ENCODE measurements at places on chromosomes 7 and 10.

- DNase-seq: no peak
Measured at GRCh38 chr10:103877861-103878260, 22.5 kb upstream of the SH3PXD2A start.

- peak; percentile 74 for DNase-seq
Measured at GRCh38 chr7:131105799-131106680, 221.6 kb upstream of the MKLN1 start.

DNA sequence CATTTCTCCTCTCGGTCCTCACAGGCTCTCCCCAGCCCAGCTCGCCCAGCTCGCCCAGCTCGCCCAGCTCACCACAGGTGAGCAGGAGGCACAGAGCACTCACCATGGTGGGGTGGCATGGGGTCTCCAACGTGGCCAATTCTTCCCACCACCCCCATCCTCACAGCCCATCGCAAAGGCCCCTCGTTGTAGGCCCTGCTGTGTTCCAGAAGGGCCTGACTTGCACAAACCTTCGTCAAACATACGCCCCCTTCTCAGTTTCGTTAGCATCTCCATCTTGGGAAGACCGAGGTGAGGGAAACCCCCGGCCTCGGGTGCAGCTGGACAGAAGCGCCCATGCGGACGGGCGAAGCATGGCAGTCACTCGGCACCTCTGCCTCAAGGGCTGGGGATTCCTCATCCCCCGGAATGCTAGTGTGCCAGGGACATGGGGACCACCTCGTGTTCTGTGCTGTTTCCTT, 304.6 kb downstream of the TNS3 start:
- no peak for DNase-seq

DNA sequence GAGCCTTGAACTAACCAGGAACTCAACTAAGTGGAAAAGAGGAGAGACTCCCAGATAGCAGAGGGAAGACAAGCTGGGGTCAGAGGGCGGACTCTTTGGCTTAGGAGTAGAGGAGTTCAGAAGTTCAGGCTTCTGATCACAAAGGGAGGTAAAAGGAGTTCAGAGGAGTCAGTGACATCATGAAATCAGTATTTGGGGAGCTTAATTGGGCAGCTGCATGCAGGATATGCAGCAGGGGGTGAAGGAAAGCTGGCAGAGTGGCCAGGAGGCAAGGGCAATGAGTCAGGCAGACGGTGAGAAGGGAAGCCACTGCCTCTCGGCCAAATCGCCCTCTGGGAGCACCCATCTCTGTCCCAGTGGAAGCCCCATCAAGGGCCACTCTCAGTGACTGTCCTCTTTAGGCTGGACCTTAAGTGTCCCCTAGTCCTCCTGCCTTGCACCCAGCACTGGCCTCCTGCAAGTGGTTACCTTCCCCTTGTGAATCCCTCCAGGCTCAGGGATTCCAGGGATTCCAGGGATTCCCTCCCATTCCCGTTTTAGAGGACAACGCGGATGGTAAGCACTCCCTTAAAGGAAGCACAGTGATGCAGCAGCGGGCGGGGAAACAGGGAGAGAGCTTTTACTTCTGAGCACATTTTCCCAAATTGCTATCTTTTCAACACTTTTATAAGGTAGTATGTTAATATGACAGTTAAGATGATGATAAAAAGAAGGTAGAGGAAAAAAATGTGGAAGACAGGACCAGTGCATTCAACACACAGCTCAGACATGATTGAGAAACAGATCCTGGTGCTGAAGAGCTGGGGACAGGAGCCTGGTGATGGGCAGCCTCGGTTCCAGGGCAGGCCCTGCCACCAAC, 72.6 kb downstream of the KCNMA1 start:
- DNase-seq: no peak

DNA sequence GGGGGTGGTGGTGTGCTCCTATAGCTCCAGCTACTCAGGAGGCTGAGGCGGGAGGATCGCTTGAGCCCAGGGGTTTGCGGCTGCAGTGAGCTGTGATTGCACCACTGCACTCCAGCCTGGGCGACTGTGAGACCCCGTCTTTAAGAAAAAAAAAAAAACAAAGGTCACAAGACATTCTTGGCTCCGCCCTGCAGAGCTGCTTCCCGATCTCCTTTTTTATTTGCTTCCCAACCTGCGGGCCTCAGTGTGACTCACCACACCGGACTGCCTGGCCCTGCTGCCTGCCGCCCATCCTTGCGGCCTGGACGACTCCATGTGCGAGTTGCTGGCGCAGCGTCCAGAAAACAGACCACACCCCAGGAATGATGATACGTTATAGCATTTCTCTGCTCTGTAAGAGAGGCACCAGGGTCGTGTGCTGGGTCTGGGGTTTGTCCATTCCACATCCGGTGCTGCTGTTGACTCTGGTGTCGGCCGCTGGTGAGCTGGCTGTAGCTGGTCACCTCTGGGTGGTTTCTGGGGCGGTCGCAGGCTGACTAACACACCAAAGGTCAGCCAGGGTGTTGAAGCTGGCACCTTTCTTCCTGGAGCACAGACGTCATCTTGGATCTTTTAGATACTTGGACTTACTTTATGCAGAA, 123.6 kb downstream of the TCF7L2 start:
- DNase-seq: no peak

DNA sequence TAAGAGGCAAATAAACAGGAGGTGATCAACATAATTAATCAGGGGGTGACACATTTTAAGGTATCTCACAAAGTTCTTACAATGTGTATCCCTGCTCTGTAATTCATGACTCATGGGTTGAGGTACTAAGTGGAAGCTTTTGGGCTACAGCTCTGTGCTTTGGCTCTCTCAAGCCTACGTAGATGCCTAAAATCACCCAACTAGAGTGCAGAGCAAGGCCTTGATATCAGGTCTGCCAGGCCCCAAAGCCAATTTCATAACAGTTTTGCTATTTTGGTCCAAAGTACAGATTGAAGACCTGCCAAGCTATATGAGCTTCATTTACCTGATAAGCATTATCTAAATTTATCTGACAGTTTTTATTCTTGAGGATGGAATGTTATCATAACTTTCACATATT, 175.3 kb upstream of the BET1 start:
- DNase-seq: no peak

GRCh38 chr7:70698219-70698832, 433.6 kb upstream of the GALNT17 start:
- DNase-seq: no peak

DNA sequence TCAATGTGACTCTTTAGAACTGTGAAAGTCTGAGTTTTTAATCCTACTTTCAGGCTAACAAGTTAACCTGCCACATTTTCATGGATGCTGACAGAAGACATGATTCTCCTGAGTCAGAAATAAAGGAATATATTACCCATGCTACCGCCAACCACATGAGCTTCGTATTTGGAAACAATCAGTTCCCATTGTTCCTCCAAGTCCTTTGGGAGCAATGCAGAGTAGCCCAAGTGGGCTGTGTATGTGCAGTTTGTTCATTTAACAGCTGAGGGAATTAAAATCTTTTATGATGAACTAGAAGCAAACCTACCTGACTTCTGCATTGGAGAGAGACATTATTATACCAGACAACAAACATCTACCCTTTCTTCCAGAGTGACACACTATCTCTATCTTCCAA, 169.3 kb upstream of the BET1 start:
- DNase-seq: no peak

- DNase-seq: no peak
Measured at GRCh38 chr10:102599565-102600327, 44.5 kb upstream of the TRIM8 start.

- no peak for DNase-seq
Measured at GRCh38 chr7:7257899-7258692, 75.8 kb downstream of the C1GALT1 start.

DNA sequence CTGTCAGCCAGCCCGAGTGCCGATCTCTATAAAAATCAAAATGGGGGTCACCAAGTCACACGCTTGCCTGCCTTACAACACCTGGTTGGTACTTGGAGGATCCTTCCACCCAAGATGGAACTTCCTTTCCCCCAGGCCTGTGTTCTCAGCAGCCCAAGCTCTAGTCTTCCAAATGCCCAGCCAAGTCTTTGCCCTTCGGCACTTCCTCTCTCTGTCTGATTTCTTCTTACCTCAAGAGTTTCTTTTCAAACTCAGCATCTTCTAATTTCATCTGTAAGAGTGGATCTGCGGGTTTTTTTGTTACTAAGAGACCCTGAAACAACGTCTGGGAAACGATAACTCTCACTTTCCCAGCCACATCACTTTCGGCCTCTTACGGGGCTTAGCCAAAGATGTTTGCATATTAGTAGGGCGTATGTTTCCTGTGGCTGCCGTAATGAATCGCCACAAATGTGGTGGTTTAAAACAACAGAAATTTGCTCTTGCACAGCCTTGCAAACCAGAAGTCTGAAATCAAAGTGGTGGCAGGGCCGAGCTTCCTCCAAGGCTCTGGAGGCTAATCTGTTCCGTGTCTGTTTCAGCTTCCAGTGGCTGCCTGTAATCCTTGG, 219.9 kb downstream of the TCF7L2 start:
- no peak for DNase-seq

DNA sequence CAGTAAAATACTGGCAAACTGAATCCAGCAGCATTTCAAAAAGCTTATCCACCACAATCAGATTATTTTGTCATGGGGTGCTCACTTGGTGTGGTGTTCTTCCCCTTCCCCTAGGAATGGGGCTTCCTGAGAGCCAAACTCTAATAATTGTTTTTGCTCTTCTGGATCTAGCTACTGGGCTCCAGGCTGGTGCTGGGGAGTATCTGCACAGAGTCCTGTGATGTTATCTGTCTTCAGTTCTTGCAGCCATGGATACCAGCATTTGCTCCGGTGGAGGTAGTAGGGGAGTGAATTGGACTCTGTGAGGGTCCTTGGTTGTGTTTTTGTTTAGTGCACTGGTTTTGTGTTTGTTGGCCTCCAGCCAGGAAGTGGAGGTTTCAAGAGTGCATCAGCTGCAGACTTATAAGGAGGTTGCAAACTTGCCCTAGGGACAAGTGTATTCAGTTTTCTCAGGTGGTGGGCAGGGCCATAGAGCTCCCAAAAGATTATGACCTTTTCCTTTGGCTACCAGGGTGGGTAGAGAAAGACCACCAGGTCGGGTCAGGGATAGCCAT, 308.5 kb upstream of the MAGI2 start:
- DNase-seq: no peak

DNA sequence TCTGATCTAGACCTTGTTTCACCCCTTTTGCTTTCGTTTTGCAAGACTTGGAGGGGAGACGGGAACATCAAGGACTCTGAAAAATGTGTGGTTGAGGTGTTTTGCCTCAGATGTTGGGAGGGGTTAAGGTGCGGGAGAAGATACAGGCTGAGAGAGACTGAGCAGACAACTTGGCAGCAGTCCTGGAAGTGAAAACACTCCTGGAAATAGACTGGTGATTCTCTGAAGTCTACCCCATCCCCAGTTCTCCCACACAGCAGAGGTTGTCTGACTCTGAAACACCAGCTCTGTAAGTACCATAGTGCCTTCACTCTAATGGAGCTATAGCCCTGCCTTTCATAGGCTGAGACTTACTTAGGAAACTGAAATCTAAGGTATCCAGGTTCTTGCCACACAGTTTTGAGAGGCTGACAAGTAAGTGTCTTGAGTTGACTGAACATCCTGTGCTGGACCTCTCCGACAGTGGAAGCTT, 152.5 kb downstream of the PPP1R9A start:
- DNase-seq: no peak

- no peak for DNase-seq
Measured at GRCh38 chr10:94549221-94549620, 3.6 kb downstream of the HELLS start.

DNA sequence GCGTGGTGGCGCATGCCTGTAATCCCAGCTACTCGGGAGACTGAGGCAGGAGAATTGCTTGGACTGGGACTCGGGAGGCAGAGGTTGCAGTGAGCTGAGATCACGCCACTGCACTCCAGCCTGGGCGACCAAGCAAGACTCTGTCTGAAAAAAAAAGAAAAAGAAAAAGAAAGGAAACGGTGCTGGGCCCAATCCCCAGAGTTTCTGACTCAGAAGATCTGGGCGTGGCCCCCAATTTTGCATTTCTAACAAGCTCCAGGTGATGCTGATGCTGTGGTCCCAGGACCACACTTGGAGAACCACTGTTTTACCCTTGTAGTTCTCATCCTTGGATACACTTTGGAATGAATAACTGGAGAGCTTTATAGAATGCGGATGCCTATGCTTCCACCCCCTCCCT, 79.0 kb downstream of the C10orf105 start:
- no peak for DNase-seq

- no peak for DNase-seq
Measured at GRCh38 chr10:77247031-77247990, 390.3 kb downstream of the KCNMA1 start.

GRCh38 chr7:155879592-155879991, 67.3 kb upstream of the SHH start:
- no peak for DNase-seq

DNA sequence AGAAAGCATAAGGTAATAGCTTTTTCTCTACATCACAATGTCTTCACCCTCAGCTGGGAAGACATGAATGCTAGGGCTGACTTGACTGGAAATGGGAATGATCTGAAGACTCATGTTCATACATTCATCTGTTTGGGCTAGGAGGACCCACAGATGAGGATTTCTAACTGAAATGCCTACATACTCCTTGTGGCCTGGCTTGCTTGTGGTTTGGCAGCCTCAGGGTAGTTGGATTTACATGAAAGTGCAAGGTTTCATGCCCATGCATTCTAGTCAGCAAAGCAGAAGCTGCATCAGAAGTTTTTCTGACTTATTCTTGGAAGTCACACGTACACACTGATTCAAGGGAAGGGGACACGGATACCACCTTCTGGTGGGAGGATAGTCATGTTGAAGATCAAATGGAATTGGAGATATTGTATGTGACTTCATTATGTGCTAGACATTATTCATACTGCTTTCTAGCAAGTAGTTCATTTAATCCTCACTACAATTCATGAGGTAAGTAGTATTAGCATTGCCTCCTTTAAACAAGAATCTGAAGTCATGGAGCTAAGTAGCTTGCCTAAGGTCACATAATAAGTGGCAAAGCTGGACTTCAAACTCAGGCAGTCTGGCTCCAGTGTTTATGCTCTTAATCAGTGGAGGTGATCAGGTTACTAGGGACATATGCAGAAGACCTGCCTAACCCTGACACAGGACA, 957.0 kb downstream of the LRMDA start:
- DNase-seq: no peak

DNA sequence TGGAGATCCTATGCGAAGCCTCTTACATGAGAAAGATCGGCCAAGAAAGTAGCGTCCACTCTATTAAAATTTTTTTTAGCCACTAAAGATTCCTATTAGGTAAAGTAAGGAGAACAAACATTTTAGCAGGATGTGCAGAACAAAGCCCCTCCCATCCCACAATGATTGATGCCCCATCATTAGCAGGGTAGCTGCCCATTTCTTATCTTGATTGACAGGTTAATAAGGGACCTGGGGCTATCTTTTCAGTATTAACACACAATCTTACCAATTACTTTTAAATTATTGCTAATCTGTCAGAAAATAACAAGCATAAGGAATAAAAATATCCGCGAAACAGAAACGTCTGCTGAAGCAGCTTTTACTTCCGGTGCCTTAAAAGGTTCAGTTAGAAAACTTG, 5.1 kb downstream of the FZD8 start:
- DNase-seq: no peak

DNA sequence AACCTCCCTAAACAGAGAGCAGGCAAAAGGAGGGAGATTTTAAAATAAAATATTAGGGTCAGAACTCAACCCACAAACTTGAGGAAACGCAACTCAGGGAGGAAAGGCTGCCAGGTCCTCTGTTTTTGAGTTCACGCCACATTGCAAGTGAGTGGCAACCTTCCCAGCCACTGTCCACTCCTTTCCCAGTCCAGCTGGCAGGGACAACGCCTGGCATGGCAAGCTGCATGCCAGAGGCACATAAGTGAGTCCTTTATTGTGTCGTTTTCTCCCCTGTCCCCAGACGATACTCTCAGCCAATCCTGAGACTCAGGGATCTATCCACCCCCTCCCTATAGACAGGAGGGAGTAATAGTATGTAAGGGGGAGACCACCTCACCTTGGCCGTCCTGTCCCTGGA, 22.4 kb downstream of the FBXW4 start:
- DNase-seq: no peak

Data from activated CD4-positive, CD25-positive, alpha-beta regulatory T cell (primary cell).